ENCODE measurements at places on chromosomes 3 and 15.

GRCh38 chr15:100350434-100351226 is 8.9 kb upstream of the ADAMTS17 start:
- no peak for DNase-seq

- DNase-seq: no peak
Observed at GRCh38 chr3:39346785-39347585, 17.5 kb downstream of the CCR8 start.

- no peak for DNase-seq
Observed at GRCh38 chr15:40336744-40337122, 4.0 kb downstream of the CCDC9B start.

DNA sequence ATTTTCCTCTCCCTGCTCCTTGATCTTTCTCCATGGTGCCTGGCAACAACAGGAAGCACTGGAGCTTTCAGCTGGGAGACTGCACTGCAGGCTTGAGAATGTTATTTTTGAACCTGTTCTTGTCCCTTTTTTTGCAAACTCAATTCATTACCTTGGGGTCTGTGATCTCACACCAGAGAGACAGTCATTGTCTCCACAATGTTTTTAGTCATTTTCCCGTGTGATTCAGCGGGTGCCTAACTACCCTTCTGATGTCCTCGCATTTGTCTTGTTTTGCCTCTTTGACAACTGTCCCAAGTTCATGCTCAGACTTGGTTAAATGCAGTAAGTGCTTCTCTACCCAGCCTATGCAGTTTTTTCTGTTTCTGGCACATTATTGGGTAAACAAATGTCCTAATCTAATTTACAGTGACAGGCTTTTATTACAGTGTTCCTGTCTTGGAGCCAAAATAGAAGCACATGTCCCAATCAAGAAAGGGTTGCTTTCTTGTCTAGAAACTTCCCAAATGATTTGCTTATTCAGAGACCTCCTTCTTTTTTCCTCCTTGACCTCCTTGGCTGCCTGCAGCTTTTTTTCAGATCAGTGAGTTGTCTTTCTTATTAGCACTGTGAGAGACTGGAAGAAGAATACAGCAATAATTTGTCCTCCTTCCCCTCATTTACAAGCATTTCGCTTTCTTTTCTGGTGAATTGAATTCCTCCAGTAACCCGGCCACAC is 162.4 kb downstream of the NSUN3 start:
- DNase-seq: no peak

DNA sequence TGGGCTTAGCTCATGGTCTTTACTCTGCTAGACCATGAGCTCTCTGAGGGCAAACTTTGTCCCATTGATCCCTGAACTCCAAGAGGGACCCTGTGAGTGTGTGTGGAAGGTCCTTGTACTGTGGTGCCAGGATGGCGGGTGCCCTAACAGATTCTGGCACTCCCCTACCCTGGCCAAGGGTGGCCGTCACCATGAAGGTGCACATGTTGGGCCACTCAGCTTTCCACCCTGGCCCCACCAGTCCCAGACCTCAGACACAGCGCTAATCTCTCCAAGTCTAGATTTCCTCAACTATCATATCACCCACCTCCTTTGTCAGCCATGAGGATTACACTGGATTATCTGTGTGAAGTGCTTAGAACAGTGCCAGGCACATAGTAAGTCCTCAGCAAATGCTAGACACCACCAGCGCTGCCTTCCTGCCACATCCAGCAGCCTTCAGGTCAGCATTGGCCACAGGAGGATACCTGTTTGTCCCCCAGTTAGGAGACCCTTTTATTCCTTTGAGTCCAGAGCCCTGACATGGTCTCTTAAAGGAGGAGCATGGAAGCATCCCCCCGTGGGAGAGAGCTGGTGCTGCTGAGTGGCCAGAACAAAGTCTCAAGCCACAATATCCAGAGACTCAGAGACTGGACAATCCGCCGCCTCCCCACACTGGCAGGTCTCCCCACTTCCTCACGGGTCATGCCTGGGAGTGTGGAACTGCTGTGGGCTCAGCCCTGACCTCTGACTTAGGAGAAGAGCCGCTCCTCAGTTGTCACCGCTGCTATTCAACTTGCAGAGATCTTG is 44.5 kb upstream of the SLCO2A1 start:
- DNase-seq: no peak

DNA sequence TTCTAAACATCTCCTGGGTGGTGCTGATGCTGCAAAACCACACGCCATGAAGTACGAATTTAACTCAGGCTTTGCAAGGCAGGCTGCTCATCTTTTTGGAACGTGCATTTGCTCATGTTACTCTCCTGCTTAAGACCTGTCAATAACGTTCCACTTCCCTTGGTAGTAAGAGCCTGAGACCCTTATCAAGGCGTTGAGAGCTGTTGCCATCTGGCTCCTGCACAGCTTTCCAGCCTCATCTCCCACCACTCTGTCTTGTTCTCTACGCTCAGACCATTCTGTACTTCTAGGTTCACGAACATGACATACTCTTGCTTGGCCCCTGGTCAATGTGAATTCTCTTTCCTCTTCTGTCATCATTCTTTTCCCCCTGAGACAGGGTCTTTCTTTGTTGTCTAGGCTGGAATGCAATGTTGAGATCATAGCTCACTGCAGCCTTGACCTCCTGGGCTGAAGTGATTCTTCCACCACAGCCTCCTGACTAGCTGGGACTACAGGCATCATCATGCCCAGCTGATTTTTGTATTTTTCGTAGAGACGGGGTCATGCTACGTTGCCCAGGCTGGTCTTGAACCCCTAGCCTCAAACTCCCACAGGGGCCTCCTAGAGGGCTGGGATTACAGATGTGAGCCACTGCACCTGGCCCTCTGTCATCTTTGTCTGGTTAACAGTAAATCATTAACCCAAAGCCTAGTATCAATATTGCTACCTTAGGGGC is 202.8 kb downstream of the CADPS start:
- no peak for DNase-seq

GRCh38 chr3:115099134-115099985 is 47.7 kb downstream of the ZBTB20 start:
- no peak for DNase-seq

- no peak for DNase-seq
Observed at GRCh38 chr3:178750639-178751300, 214.5 kb downstream of the KCNMB2 start.

GRCh38 chr15:95953032-95953431 is 377.5 kb upstream of the NR2F2 start:
- no peak for DNase-seq

DNA sequence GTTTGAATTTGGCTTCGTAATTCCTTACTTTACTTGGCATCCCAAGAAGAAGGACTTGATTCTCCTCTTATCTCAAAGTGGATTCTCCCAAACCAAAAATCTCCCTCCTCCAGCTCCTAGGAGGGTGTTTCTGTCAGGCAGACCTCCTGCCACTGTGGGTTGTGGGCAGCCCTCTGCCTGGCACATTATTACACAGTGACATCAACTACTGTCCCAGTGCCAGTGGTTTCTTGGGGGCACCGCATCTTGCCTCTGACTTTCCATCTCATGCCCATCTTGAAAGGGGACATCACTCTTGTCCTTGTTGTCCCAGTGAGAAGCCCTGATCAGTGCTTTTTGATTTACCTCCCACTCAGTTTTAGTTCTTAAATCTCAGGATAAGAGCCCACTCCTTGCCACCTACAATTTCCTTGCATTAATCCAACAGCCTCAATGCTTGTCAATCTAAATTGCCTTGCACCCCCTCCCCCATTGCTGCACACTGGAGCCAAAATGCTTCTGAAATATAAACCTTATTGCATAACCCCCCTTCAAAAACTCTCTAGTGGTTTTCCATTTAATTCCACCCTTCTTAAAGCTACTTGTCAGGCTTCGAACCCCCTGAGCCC is 81.0 kb downstream of the TRAK1 start:
- DNase-seq: no peak
